ENCODE measurements at places on chromosomes 1 and 21. TPM values are rescaled to one million over a fixed set of nuclear protein-coding genes. Genes with fewer than 3 reads are reported as not detected.
A peak's percentile ranks its signal among the peaks of the same experiment; 100 is the strongest.

GRCh38 chr1:169025412-169025811 lies 81.1 kb upstream of the ATP1B1 start:
- DNase-seq: no peak

Gene BGLAP
- polyA plus RNA-seq: 4.8 TPM

Gene TAL1
- 4.4 TPM for polyA plus RNA-seq

- no peak for DNase-seq
Observed at GRCh38 chr1:117782056-117782455, 147.4 kb downstream of the GDAP2 start.

DNA sequence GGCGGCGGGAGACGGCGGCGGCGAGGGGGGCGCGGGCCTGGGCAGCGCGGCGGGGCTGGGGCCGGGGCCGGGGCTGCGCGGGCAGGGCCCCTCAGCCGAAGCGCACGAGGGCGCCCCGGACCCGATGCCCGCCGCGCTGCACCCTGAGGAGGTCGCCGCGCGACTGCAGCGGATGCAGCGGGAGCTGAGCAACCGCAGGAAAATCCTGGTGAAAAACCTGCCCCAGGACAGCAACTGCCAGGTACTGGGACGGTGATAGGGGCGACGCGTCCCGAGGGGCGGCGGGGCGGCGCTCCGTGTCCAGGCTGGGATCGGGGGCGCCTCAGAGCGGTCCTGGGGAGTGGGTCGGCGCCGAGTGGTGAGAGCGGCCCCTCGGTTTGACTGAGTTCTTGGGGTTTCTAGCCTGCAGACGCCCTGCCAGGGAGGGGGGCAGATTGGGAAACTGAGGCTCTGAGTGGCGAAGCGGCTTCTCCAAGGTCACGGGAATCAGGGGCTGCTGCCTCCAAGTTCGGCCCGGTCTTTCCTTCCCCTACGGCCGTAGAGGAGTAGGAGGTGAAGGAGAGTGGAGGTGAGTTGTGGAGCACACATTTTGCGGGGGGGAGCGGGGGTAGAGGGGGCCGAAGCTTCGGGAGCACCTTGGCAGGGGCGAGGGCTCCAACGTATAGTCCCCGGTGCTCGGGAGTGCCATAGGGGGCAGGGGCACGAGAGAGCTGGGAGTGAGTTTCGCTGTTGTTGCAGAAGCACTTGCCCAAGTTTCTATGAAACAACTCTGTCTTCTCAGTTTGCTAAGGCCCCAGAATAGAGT lies 508 bp downstream of the RAVER2 start:
- DNase-seq: peak; percentile 54

DNA sequence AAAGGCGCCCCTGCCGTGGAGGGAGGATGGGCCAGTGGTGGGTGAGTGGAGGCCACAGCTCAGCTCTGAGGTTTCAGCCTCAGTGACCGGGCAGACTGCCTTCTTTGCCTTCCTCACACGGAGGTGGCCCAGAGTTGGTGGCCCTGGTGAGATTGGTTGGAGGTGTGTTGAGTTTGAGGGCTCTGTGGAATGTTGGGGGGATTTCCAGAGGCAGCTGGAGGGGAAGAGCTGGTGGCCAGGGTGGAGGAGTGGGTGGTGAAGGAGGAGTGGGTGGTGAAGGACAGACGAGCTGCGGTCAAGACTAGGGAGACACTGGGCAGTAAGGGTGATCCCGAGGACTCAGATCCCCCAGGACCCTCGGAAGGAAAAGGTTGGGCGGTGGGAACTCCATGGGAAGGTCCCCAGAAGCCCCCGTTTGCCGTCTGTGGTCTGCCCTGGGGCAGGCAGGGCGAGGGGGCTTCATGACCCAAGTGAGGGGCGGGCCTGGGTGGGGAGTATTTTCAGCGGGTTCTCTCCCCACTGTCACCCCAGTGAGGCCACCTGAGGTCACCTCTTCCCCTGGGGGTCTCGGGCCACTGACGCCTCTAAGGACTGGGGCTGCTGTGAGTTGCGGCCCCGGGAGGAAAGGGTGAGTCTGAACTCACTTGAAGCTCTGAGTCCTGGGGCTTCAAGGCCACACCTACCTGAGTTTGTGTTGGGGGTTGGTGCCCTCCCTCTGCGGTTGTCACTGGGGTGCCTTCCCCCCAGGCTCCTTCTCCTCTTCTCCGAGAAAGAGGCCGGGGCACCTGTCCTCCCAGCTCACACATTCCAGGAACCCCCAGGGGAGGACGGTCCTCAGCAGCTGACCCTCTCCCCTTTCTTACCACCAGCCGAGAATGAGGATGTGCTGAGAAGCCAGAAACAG lies 22.7 kb upstream of the PIK3CD start:
- DNase-seq: no peak

Gene SLC2A5
- polyA plus RNA-seq: 0.88 TPM

DNA sequence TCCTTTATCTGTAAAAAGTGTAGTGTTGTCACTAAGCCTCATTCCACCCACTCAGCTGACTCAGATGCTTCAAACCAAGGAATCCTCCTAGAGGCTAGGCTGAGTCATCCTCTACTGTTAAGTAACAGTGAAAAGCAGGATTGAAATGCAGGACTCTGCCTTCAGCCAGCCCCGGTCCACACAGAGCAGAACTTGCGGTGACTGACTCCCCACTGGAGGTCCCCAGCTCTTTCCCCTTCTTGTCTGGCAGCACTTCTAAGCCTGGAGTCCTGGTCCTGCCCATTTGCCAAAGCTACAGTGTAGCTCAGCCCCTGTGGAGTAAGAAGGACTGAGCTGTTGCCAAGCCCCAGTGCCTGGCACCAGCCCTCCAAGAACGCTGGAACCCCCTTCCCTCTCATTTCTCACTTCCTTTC lies 1.7 kb downstream of the RAB7B start:
- no peak for DNase-seq

DNA sequence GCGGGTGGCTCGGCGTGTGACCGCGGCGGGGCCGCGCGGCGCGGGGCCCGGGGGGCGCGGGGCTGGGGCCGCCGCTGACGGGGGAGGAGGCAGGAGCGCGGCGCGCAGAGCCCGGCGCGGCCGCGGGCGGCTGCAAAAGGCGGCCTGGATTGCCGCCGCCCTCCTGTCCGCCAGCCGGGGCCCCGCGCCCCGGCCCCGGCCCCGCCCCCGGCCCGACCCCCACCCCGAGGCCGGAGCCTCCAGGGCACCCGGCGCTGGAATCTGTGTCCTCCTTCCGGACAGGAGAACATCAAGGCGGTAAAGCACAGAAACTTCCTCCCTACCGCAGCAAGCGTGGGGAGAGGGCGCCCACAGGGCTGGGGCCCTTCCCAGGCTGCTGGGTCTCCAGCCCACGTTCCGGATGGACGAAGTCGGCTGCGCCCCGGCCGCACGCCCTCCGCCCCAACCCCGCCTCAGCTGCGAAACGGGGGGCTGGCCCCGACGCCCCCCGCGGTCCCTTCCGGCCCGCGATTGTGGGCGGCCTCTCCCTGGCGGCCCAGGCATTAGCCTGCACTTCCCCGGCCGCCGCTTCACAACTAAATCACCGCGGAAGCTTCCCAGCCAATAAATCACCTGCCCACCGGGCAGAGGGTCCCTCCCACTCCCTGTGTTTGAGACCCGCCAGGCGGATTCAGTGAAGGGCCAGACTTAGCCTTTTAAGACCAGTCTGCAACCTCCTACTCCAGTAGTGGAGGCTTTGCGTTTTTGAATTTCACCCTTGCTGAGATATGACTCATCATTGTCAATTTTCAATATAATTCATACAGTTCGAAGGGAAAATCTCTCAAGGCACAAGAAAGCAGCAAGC lies 106.0 kb downstream of the SLC45A1 start:
- DNase-seq: peak; percentile 87

GRCh38 chr1:6536291-6536690 lies 18.0 kb downstream of the NOL9 start:
- no peak for DNase-seq

Gene CR1L
- 1.2 TPM for polyA plus RNA-seq

Gene BCL2L15
- polyA plus RNA-seq: 1.4 TPM

DNA sequence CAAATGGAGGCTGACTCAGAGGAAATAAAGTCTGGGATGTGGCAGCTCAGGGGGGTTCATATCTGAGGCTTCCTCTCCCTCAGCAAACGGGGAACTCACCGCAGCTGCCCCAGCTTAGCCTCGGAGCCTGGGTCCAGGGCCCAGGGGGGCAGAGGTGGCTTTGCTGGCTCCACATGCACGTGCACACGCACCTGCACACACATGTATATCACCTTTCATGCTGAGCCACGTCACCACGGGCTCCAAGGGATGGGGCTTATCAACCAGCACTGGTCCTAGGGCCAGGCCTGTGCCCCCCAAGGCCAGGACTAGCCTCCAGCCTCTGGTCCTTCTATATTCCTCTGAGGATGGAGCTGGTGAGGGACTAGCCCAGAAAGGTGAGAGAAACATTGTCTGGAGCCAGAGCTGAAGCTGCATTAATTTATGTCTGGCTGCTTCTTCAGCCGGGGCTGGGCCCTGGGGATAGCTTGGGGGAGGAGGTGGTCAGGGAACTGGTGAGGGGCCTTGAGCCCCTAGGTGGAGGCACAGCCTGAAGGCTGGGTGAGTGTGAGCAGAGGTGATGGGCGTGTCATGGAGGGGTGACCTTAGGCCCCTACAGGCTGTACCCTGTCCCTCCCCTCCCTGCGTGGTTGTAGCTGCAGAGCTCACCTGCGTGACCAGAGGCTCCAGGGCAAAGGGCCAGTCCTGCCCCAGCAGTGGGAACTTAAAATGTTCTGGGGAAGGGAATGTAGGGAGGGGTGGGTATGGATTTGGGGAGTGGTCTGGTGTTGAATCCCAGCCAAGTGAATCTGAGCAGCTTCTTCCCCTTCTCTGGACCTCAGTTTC lies 520.8 kb downstream of the PTPRU start:
- no peak for DNase-seq

GRCh38 chr1:65791801-65792668 lies 660 bp upstream of the PDE4B start:
- peak; percentile 20 for DNase-seq

GRCh38 chr21:43702785-43703034 lies 16.2 kb upstream of the PDXK start:
- DNase-seq: no peak

GRCh38 chr1:233641029-233641428 lies 27.1 kb downstream of the KCNK1 start:
- no peak for DNase-seq

DNA sequence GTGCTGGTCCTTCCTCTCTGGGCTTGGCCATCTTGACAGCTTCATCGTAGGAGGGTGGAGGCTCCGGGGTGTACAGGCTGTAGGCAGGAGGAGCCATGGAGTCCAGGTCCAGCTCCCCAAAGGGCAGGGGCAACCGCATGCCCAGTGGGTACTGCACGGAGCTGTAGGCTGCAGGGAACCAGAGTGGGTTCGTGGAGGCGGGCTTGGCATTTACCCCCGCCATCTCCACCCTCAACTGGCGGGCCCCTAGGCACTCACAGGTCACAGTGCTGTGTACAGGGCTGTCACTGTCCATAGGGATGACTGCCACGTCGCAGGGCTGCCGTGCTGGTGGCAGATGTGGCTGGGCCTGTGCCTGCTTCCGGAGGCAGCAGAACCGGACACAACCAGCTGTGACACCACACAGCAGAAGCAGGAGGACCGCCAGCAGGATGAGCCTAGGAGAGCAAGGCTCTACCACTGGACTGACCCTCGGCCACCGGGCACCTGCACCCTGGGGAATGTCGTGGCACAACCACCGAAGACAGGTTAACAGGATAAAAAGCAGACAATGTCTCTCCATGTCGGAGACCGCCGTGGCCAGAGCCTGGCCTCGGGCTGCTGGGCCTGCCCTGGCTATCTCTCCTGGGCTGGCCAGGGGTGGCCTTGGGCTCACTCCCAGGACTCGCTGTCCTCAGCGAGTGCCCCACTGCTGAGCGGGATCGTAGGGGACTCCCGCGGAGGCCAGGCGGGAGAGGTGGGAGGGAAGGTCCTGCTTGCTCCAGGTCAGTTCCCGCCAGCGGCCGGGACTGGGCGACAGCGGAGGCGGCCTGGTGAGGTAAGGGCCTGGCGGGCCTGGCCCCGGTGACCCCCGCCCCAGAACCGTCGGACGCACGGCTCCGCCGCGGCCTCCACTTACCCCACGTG lies 831 bp downstream of the TMEM52 start:
- DNase-seq: no peak

DNA sequence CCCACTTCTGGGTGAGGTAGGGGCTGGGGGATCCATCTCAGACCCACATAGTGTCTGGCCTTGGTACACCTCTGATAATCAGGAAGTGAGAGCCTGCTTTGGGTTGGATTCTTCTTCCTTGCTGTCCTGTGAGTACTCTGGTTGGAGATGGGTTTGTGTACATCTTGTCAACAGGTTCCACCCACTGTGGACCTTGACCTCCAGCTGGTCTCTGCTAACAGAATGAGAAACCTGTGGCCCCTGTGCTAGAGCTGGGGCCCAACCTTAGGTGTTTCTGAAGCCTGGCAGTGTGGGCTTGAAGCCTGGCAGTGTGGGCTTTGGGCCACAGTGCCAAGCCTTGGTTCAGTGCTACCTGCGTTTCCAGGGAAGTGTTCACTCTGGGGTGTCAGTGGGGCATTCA lies 2.6 kb downstream of the ZBTB48 start:
- DNase-seq: no peak

GRCh38 chr1:205751036-205751651 lies 1.2 kb upstream of the NUCKS1 start:
- DNase-seq: no peak

Gene EXTL1
- polyA plus RNA-seq: 1.8 TPM

GRCh38 chr1:18069903-18070302 lies 37.7 kb upstream of the IGSF21 start:
- no peak for DNase-seq

Measured in left kidney (tissue), 8 donors.